ENCODE measurements at places on chromosomes 13 and 19.

- no peak for DNase-seq
These were observed at the start of gene ZIC5 for GRCh38 chr13:99971576-99972189. TSS of gene ZIC5 (minus strand) at chr13:99971767. CDS start at chr13:99971603, 164 bp downstream.

DNA sequence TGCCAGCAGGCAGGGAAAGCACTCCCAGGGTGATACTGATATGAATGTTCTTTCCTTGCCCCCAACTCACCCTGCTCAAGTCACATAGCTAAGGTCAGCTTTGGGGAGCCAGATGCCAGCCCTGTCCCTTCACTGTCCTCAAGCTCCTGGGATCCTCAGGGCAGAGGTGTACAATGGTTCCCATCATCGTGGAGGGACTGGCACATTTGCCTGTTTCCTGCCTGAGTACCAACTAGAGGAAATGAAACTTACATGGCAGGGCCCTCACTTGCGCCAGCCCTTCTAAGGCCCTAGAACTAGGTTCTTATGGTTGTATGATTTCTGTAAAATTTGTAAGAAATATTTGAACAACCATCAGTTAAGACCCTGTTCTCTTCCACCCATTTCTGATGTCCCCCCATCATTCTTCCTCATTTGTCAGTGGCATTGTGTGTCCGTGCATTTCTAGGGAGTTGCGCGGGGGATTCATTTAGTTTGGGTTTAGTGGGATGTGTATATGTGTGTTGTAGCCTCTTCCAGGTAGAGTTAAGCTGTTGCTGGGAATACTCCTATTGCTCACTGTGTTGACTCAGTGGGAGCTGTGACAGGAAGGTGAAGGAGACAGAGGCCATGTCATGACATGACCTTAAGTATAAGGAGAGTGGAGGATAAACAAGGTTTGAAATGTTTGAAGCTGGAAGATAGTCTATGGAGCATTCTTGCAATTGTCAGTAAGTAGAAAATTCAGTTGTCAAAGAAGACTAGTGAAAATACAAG lies 41.3 kb upstream of the RCBTB2 start:
- DNase-seq: no peak

- DNase-seq: no peak
These were observed 1.5 kb downstream of the TGFB1 start for GRCh38 chr19:41352279-41352608.

DNA sequence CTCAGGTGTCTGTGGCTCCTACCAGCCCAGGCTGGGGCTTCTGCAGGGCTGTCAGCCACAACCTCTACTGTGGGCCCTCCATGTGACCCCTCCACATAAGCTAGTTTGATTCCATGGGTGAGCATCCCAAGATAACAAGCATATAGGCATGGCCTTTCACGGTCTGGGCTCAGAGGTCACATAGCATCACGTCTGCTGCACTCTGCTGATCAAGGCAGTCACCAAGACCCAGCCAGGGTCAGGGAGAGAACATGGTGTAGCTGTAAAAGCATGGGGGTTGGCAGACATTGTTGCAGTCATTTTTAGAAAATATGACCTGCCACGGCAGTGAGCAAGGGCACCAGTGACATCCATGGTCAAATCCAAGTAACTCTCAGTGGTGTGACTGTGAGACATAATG lies 698.8 kb downstream of the UQCRFS1 start:
- no peak for DNase-seq

GRCh38 chr13:50519866-50520265 lies 323.6 kb downstream of the DLEU7 start:
- DNase-seq: no peak

DNA sequence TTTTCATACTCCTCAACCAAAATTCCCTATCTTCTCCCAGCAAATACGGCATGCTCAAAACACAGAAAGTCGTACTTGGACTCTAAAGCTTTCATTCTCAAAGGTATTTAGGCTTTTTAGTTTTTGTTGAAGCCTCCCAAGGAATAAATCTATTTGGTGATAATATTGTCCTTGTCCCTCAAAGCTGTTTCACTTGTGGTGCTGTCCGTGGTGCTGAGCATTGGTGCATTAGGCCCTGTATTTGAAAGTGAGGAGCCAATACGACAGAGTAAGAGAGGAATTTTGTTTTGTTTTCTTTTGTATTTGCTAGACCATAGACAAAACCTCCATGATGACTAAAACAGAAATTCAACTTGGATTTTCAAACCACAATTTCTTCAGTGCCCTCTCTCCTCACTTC lies 3.2 kb upstream of the LGALS13 start:
- no peak for DNase-seq

GRCh38 chr13:48842316-48842715 lies 133.4 kb upstream of the FNDC3A start:
- DNase-seq: no peak

- DNase-seq: no peak
These were observed 1.5 kb upstream of the C13orf46 start for GRCh38 chr13:113975416-113975815.

GRCh38 chr13:50994651-50995050 lies 85.1 kb downstream of the RNASEH2B start:
- no peak for DNase-seq

DNA sequence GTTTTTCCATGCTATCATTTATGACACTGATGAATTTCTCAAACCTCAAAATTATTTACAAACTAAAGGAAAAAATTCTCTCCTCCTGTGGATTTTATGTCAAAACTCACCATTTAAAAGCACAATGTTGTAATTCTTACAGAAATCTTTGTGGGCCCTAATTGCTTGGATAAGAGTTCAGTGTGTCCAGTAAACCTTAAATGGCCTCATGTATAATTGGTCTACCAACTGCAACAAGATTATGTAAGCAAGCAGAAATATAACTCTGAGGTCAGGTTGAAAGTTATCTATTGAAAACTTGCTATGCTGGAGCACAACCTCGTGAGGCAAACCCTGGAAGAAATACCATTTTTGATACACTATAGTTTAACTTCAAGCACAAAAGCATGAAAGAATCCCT lies 22.0 kb downstream of the VWA8 start:
- no peak for DNase-seq

- DNase-seq: no peak
These were observed 27.3 kb downstream of the RUBCNL start for GRCh38 chr13:46359714-46360113.

DNA sequence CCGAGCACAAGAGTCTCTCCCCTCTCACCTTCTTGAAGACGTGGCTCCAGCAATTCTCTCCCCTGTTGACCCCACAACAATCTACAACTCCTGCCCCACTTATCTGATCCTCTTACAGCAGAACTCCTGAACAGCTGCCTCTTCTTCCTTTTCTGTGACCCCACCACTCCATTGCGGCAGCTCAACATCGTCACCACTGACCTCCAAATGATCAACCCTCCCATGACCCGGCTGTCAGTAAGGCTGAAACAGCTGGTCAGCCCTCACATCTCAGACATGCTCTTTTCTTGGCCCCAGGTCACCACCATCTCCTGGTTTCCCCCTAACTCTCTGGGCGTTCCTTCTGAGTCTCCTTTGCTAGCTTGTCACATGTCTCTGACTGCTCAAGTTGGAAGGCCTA lies 1.8 kb downstream of the EXOSC5 start:
- DNase-seq: no peak

DNA sequence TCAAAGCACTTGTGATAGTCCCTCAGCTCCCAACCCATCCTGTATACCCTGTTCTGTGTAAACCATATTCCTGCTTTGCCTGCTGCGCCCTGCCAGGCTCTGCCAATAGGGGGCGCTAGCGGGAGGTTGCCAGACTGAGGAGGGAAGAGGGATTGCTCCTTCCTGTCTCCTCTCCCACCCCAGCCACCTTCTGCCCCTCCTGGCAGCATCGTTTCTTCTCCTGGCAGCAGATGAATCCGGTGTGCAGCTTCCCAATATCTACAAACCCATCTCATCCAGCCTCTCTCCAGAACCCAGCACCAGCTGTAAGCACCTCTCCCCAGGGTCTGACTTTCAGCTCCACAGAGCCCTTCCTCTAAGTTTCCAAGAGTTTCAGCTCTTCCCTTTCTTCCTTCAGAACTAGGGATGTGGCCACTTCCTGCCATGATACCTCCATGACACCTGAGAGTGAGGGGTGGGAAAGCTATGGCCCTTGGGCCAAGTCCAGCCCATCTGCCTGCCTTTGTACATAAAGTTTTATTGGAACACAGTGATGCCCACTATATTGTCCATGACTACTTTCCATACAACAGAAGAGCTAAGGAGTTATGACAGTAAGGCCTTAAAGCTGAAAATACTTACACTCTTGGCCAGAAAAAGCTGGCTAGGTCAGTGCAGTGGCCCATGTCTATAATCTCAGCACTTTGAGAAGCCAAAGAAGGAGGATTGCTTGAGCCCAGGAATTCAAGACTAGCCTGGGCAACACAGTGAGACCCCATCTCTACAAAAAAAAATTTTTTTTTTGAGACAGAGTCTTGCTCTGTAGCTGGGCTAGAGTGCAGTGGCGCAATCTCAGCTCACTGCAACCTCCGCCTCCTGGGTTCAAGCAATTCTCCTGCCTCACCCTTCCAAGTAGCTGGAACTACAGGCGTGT lies 34.5 kb upstream of the ATP1A3 start:
- DNase-seq: no peak

DNA sequence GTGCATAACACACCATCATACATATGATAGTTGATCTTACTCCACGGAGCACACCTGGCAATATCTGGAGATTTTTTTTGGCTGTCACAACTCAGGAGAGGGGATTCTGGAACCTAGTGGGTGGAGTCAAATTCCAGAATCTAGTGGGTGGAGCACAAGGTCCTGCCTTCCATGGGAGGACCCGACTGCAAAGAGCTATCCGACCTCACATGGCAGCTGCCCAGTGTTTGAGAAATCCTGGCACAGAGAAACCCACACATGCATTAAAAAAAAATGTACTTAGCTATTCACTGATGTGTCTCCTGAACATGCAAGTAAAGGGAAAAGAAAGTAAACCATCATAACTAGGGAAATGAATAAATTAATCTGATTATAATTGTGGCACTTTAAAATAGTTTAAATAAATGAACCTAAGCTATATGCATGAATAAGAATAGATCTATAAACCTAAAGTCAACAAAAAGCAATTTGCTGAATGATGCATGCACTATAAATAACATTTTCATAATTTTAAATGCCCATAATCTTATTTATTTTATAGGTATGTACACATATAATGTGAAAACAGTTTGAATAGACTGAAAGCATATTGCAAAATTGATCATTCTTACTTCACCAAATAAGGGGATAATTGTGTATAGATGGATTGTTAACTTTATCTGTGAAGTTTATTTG lies 300.3 kb downstream of the MYO16 start:
- DNase-seq: no peak

DNA sequence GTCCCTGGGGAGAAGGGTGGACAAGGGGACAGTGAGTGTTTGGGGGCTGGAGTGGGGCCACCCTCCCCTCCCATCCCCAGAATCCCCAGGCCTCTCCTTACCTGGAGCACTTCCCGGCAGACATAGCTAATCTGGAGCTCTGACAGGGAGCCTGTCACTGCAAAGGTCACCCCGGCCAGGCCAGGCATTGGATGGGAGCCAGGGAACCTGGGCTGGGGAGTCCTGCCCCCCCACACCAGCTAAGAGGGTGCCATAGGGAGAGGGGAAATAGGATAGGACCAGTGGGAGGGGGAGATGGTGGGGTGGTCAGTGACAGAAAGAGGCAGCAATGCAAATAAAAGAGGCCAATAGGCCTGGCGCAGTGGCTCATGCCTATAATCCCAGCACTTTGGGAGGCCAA lies 3.5 kb downstream of the MAP4K1 start:
- DNase-seq: no peak

DNA sequence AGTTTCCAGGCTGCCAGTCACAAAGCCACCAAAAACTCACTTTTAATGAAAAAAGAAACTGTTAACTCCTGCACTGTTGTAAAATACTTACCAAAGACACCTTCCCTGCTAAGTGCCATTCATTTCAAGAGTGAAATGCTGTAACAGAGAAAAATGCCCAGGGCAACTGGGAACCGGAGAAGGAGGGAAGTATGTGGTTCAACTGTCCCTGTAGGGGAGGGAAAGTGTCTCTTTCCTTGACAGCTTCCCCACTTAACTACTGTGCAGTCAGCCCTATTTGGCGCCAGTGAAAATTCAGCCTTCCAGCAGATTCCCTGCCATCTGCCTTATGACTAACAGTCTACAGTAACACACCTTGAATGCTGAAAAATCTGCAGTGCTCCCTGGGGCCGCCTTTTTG lies 789.0 kb downstream of the DIAPH3 start:
- DNase-seq: no peak

DNA sequence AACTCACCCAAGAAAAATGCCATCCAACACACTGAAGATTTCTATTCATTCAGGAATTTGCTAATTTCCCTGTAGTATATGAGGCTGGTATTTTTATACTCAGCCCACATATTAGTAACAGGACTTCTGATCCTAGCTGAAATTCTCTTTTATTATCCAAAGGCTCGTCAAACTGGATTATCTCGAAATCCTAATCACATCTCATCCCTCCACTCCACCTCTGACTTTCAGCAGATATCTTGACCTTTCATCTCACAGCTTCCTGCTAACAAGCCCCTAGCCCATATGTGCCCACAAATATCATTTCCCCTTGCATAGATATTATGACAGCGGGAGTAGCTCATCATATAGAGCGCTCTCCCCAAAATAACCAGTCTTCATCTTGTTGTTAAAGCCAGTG lies 279.7 kb downstream of the FGF14 start:
- DNase-seq: no peak

GRCh38 chr13:46655377-46656180 lies 102.6 kb downstream of the LRCH1 start:
- no peak for DNase-seq

DNA sequence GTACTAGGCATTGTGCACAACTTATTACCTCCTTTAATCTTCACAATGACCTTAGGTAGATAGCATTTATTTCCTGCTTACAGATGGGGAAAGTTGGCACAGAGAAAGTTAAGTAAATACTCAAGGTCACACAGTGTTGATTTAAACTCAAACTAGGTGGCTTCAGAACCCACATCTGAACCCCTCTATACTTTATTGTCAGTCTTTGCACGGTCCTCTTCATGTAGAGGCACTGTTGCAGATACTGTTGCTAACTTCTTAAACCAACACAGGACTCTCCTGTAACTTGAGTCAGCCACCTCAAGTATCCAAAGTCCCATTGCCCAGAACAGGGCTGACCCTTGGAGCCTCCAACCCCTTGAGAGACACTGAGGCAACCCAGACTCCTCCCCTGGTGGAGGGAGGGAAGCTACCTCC lies 48.8 kb downstream of the FRY start:
- no peak for DNase-seq

- DNase-seq: no peak
These were observed 81.7 kb downstream of the LRRC63 start for GRCh38 chr13:46293436-46293835.

- no peak for DNase-seq
These were observed 20.9 kb downstream of the GRTP1 start for GRCh38 chr13:113342820-113343691.

- DNase-seq: no peak
These were observed 132.8 kb downstream of the RGCC start for GRCh38 chr13:41590122-41590521.

DNA sequence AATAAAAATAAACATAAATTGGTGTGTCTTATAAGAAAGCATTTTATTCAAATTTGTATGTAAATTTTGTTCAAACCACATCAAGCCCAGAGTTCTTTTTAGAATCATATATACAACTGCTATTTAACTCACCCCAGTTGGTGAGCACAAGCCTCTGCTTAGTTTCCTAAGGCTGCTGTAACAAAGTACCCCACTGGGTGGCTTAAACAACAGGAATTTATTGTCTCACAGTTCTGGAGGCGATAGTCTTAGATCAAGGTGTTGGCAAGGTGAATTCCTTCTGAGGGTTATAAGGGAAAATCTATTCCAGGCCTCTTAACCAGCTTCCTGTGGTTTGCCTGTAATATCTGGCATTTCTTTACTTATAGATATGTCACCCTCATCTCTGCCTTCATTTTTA lies 1133.5 kb downstream of the OLFM4 start:
- DNase-seq: no peak

GRCh38 chr19:45404557-45405434 lies at the start of gene PPP1R13L:
TSS of gene PPP1R13L (minus strand) at chr19:45405069. CDS start at chr19:45398318, 6,751 bp downstream.
- no peak for DNase-seq

All from stimulated activated CD8-positive, alpha-beta memory T cell treated with anti-CD3 and anti-CD28 coated beads, Interleukin-4, amount 100 ng/mL, for 4 hours (primary cell).